Germinal center (tissue), 1 donor: ENCODE measurements at places on chromosomes 4 and X.

DNA sequence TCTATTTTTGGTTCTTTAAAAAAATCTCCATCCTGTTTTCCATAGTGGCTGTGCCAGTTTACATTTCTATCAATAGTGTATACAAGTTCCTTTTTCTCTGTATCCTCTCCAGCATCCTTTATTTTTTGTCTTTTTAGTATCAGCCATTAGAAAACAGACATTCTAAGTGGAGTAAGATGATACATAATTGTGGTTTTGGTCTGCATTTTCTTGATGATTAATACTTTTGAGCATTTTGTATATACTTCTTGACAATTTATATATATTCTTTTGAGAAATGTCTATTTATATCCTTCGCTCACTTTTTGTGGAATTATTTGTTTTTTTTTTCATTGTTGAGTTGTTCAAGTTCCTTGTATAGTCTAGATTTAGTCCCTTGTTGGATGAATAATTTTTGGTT, 382.2 kb upstream of the SPOCK3 start:
- no peak for DNase-seq

DNA sequence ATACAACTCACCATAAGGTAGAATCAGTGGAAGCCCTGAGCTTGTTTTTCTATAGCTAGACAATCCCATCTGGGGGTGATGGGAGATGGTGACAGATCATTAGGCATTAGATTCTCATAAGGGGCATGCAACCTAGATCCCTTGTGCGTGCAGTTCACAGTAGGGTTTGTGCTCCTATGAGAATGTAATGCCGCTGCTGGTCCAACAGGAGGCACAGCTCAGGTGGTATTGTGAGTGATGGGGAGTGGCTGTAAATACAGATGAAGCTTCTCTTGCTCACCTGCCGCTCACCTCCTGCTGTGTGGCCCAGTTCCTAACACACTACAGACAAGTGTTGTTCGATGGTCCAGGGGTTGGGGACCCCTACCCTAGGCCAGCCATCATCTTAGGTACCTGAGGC, 5.9 kb upstream of the GATB start:
- DNase-seq: no peak

- DNase-seq: no peak
Observed at GRCh38 chr4:164716901-164717300, 37.0 kb upstream of the SMIM31 start.

DNA sequence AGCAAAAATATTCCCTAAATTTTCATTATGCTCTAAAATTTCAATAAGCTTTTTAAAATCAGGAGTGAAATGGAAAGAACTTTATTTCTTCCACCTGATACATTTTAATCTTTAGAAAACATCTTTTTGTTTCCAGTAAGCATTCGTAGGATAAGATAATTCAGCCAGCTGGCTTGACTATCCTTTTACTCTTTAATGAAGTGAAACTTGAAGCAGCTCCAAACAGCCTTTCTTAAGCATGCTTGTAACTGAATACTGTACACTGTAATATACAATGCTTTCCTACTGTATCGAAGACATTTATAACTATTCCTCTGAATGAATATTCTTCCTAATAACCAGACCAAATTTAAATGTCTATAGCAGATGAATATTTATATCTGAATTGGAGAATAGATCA, 98.8 kb downstream of the KLHL4 start:
- no peak for DNase-seq

GRCh38 chr4:120009731-120010130, 56.9 kb downstream of the MAD2L1 start:
- DNase-seq: no peak

DNA sequence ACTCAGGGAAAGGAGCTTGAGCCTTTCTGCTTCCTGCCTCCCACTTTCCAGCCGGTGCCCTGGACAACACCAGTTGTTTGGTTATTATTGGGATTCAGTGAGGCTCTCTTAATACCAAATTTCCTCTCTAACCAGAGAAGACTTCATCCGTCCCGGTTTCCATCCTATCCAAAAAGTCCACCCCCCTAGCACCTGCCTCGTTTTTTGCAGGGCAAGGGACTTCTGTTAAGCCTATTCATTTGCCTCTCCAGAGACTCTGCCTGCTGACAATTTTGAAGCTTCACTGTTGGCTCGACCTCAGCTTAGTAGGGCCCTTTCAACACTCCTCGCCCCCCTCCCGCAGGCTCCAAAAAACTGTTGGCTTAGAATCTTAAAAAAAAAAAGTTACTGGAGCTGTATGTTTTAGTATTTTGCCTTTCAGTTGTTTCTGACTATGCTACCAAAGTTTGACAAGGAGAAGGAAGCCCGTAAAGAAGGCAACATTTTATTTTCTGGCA, 779 bp upstream of the PRSS12 start:
- DNase-seq: no peak

DNA sequence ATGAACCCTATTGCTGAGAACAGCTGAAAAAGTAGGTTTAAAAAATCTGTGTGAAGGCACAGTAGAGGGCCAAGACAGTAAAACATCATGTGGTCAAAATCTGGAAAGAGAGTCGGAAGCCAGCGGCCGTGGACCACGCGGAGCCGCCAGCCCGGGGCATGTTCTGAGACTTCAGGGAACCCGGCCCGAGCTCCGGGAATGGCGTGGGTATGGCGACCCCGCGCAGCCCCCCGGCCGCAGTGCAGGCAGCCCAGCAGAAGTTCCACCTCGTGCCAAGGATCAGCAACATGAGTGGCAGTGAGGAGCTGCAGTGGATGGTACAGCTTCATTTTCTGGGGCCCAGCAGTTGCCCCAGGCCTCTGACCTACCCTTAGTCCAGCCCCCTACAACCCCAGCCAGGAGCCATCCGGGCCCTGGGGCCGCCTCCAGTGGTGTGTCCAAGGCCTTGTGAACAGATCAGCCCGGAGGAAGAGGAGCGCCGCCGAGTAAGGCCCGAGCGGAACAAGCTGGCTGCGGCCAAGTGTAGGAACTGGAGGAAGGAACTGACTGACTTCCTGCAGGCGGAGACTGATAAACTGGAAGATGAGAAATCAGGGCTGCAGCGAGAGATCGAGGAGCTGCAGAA, 94.2 kb downstream of the LARP1B start:
- no peak for DNase-seq

DNA sequence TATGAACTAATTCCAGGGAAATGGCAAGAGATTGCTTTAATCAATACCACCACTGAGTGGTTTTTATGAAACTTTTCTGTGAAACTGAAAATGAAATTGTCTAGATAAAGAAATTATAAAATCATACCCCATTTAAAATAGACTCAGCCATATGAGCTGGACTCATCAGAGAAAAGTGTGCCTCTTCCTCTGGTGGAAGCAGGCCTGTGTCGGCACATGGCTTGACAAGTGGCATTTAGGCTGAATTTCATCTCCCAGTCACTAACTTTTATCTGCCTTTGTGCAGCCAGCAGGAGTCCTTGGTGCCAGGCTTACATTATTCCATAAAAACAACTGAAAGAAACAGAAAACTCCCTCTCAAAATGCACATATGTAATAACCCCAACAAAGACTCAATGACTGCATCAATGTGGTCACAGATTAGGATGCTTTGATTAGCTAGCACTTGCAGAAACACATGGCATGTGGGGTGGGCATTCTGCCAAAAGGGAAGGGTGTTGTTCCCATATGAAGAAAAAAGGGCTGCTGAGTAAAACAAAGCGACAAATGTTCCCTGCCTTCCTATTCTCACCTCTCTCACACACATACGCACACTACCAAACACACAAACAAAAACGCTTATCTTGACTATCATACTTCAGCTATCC, 232.3 kb downstream of the PABPC4L start:
- DNase-seq: no peak

- DNase-seq: no peak
Observed at GRCh38 chr4:103994059-103994458, 274.3 kb upstream of the TACR3 start.

GRCh38 chr4:82515705-82516104, 46.1 kb downstream of the TMEM150C start:
- DNase-seq: no peak

GRCh38 chr4:24793219-24794005, 2.0 kb upstream of the SOD3 start:
- no peak for DNase-seq

GRCh38 chrX:22057667-22058066, 25.5 kb downstream of the PHEX start:
- peak; percentile 23 for DNase-seq

DNA sequence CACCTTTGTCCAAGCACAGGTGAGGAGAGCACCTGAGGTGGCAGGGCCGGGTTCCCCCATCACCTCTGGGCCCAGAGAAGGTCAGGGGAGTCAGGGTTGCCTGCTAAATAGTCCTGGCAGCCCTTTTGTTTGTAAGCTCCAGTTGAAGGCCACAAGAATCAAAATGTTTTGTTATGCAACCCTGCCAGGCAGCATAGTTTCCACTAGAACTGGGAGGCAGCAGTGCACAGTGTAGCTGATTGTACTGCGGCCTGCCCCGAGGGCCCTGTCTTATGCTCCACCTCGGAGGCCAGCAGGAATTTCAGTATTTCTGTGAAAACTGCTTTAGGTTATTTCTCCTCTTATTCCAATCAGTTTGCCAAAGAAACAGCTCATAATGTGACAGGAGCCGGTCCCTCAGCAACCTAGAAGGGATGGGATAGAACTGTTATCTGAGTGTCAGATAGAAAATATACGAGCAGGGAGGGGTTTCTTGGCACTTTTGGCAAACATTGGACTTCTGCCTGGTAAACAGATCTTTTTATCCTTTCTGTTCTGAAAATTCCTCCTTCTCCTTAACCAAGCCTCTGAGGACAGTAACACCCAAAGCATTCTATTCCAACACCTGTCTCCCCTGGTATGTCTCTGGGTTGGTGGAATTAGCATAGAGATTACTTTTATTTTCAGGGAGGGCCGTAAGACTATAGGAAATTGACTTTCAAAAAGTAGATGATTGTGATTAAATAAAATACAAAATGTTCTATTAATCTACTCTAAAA, 93.6 kb downstream of the LNX1 start:
- DNase-seq: no peak

DNA sequence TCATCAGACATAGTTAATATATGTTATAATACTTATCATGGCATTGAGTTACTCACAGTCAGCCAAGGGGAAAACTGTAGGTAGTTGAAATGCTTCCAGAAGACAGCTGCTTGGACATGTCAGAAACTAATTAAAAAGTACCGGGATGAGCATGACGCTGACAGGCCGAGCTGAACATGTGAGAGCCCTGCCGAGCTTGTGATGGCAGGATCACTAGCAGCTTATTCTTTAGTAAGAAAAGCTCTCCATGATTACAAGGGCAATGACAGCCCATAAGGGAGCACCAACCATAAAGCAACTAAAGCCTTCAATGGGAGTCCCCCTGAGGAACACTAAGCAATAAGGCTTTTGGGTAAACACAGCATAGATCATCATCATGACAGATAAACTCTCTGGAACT, 435.6 kb downstream of the TLL1 start:
- DNase-seq: no peak

- no peak for DNase-seq
Observed at GRCh38 chr4:37821953-37822605, 4.4 kb upstream of the PGM2 start.

DNA sequence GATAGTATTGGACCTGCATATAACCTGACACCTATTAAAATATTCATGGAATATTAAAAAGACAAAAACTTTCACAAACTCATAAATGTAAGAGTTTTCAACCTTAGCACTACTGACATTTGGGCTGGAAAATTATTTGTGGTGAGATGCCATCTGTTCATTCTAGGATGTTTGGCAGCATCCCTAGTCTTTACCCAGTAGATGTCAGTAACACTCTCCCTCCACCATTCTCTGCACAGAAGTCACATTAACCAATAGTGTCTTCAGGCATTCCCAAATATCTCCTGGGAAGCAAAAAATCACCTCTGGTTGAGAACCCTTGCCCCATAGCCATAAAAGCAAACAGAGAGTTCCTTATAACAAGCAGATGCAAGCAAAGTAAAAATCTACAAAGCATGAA, 41.4 kb upstream of the NDST4 start:
- no peak for DNase-seq

- DNase-seq: no peak
Observed at GRCh38 chrX:45711231-45711630, 510.6 kb upstream of the DIPK2B start.

DNA sequence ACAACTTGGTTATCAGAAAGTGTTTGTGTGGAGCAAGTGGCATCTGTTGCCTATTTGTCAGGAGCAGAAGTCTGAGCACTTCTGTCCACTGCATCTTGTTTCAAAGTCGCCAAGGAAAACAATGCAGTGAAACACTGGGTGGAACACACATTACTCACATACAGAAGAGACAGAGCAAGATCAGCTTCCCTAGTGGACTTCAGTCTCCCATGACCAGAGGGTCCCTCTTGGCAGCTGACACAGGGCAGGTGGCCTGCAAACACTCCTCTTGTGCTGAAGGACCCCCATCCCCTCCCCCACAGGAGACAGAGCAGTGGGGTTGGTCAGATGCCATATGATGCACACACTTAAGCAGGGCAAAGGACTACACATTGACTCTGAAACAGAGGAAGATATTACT, 3.6 kb upstream of the BBS12 start:
- no peak for DNase-seq

DNA sequence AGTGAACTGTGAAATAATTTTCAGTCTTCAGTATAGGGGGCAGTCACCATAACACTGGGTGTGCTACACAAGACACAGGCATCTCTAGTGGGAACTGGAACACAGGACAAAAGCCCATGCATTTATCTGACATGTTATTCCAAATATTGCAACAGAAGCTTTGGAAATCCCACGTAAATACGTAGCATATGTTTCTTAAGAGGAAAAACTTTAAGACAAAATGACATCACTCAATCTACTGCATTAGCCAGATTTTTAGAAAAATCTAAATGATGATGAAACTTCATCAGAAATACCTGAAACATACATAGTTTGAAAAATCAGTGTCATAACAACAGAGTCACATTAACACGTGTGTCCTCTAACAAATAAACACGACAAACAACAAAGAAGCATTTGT, 14.5 kb downstream of the SHISA3 start:
- no peak for DNase-seq

DNA sequence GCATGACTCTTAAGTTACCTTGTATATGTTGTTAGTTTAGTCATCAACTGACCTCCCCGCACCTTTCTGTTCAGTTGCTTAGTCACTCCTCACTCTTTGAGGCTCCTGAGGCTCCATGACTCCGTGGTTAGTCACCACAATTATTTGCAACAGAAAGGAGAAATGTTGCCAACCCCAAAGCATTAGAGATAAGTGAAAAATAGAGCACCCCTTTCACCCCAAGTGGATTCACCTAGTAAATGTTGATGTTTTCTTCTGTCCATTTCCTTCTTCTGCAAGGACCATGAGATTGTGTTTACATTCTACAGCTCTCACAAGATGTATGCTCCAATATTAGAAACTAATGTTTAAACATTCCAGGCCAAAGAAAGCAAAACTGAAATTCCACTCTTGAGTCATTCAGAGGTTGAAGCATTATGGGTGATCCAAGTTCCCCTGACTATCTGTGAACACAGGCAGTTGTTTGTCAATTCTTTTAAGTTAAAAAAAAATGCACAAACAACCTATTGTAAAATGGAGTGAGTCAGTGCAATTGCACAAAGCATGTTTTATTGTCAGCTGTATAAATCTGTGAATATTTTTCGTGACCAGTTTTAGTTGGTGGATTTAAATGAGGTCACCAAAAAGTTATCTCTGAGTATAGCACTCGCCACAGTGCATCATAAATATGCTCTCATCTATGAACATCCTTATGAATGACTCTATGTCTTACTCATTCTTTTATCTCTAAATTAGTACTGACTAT, 552.4 kb upstream of the MAGEB2 start:
- DNase-seq: no peak
